Activated T-cell treated with anti-CD3 and anti-CD28 coated beads for 4 hours (primary cell): ENCODE measurements at places on chromosomes 13 and 19.

DNA sequence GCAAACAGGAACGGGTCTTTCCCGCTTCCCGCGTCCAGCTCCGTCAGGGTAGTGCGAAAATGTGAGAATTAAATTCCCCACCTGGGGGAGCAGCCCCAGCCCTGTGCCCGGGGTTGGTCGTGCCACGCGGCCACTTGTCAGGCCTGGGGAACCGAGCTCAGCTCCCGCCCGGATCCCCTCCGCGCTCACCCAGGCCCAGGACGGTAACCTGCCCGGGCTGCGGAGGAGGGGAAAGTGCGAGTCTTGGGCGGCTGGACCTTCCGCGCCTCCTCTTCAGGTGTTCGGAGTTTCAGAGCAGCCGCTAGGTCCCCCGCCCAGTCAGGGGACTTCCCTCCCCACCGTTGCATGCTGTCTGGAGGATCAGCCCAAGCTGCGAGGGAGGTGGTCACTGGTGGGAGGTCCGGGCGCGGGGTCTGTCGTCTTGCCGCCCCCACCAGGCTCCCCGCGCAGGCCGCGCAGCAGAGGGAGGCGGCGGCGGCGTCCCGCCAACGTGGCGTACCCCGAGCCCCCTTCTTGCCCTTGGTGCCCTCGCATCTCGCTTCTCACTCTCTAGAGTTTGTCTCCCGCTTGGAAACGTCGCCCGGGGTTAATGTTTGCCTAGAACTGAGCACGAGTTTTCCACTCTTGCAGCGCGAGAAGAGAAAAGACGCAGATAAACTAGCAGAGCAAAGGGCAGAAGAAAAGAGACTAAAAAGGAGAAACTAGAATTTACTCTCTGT is 8.1 kb downstream of the URAD start:
- no peak for DNase-seq

GRCh38 chr13:30718661-30719524 is 16.4 kb upstream of the ALOX5AP start:
- no peak for DNase-seq

DNA sequence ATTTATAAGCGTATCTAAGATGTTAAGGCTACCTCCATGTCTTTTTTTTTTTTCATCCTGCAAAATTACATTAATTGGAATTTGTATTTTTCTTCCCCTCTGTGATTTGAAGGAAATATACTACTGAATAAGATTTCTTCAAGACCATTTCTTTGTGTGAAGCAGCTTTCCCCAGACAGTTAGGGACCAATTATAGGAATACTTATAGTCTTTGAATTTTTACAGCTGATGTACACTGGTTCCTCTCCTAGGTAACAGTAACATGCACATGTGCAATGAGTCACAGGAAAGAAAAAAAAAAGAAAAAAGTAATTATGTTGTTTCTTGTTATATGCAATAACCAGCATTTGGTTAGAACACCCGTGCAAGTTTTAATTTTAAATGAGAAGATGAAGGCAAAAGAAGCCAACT is 82.0 kb downstream of the PCDH9 start:
- no peak for DNase-seq

DNA sequence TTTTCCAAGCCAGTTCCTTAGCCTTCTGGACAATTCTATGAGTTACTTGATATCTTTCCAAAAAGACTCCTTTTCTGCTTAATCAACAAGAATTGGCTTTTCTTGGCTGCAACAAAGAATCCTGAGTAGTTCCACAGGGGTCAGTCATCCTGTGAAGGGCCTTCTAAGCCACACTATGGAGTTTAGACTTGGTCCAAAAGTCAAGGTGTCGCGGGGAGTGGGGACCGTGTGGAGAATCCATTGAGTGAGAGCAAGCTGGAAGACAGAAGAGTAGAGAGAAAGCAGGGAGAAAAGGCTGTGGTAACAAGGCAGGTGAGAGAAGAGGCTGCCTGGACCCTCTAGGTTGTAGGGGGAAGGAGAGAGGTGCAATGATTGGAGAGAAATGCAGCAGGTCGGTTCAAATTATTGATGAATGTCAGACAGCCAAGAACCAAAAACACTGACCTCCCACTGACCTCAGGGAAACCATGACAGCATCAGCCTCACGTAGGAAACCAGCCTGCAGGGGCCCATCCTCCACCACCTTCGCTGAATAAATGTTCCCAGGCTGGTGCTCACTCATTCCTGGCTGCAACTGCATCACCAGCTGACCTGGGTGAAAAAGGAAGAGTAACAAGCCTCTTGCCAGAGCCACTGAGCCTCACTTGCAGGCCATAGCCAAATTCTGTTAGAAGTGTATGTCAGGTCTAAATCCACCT is 7.1 kb upstream of the IFT88 start:
- DNase-seq: no peak

DNA sequence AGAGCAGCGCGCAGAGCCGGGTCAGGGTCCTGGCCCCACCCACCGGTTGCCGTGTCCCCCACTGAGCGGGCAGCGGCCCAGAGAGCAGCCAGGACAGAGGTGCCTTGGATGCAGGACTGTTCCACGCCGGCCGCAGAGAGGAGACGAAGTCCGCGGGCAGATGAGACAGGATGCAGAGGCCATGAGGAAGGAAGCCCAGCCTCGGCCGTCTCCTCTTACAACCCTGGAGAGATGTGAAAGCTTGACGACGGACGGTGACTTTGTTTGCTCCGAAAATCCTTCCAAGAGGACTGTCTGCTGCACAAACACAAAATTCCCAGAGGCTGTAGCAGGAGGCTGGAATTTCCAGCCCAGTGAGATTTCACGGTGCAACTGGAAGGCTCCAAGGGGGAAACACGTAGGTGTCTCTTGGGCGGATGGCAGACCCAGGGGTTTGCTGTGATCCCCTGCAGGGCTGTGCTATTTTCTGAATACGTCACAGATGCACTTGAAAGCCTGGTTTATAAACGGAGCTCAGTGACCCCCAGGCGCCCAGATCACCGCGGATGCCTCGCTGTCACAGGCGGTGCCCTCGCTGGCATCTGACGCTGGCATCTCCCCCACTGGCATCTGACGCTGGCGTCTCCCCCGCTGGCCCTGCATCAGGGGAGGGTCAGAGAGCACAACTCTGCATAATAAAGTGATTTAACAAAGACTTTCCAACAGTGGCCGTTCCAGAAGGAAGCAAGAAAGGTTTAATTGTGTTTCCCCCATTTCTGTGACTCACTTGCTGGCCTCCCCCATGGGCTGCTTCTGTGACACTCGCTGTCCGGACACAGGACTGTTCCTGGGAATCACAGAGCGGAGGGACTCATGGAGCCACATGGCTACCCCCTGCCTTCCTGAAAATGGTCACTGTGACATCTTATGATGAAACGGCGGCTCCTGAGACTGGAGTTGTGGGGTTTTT is 62.0 kb upstream of the C13orf46 start:
- no peak for DNase-seq

- no peak for DNase-seq
These were observed 144.3 kb upstream of the FRY start for GRCh38 chr13:31887286-31887685.

- no peak for DNase-seq
These were observed 5.1 kb downstream of the GAMT start for GRCh38 chr19:1396019-1396767.

GRCh38 chr13:99640260-99640659 is 139.0 kb downstream of the TM9SF2 start:
- no peak for DNase-seq
